Vagina (tissue), 2 donors: ENCODE measurements at places on chromosomes 13 and 19.

- peaks cover 100% of the 10 kb centered on the region for H3K4me1 ChIP-seq
- H3K4me3 ChIP-seq = no peak overlapping the region
- DNase-seq = no peak
- H3K36me3 ChIP-seq = no peaks in the 10 kb centered on the region
- H3K27me3 ChIP-seq = no peaks in the 10 kb centered on the region
These were observed 6.9 kb downstream of the ZNF787 start for GRCh38 chr19:56114051-56114777.

- peaks cover 15% of the 10 kb centered on the region for H3K27me3 ChIP-seq
- DNase-seq = no peak
- peaks cover 15% of the 10 kb centered on the region for H3K4me1 ChIP-seq
- no peak overlapping the region for H3K27ac ChIP-seq
- no peaks in the 10 kb centered on the region for H3K36me3 ChIP-seq
These were observed 4.4 kb upstream of the ATP1A3 start for GRCh38 chr19:41998246-41999020.

- H3K27me3 ChIP-seq = no peaks in the 10 kb centered on the region
- H3K36me3 ChIP-seq = no peaks in the 10 kb centered on the region
- no peak overlapping the region for H3K4me3 ChIP-seq
- DNase-seq = no peak
These were observed 580.6 kb downstream of the LMO7 start for GRCh38 chr13:76216729-76217128.

DNA sequence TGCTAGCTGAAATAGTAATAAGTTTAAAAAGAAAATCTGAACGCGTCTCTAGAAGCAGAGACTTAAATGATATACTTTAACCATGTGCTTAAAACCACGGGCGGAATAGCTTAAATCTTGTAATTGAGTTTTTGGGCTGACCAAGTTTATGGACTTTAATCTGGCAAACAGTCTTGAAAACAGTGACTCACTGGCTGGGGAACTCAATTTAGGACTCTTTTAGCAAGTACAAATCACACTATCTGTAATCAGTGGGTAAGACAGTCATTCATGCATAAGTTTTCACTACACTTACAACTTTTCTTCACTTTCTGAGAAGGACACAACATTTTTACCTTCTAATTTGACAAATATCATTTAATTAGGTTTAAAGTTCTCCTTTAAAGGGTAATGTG lies 26.8 kb downstream of the ZNF627 start:
- no peak for DNase-seq
- peak overlapping the region; percentile 38 for H3K4me3 ChIP-seq
- H3K27me3 ChIP-seq = no peaks in the 10 kb centered on the region
- H3K4me1 ChIP-seq = peaks cover 23% of the 10 kb centered on the region

DNA sequence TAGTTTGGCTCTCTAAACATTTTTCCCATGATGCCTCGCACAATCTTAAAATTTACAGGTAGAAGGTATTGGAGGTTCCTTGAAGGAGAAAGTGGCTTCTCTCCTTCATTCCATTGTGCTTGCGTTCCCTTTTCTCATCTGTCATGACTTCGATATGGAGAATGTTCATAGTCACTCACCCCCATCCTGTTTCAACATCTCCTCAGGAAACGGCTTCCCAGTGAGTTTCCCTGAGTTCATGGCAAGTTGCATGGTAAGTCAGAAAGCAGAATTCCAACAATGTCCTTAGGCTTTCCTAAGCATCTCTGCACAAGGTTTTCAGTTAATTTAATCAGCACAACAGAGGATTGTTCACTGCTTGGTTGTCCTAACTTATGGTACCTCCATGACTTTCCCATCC lies 581.8 kb upstream of the SLITRK5 start:
- H3K27ac ChIP-seq = no peak overlapping the region
- H3K4me1 ChIP-seq = no peaks in the 10 kb centered on the region
- no peaks in the 10 kb centered on the region for H3K36me3 ChIP-seq
- H3K4me3 ChIP-seq = no peak overlapping the region

GRCh38 chr13:40671956-40672764 lies 5.7 kb upstream of the FOXO1 start:
- H3K4me3 ChIP-seq = no peak overlapping the region
- H3K27me3 ChIP-seq = no peaks in the 10 kb centered on the region
- H3K36me3 ChIP-seq = no peaks in the 10 kb centered on the region
- H3K27ac ChIP-seq = no peak overlapping the region

GRCh38 chr13:48808683-48809082 lies 155.0 kb downstream of the CYSLTR2 start:
- no peaks in the 10 kb centered on the region for H3K4me1 ChIP-seq
- H3K4me3 ChIP-seq = no peak overlapping the region
- DNase-seq = no peak
- H3K36me3 ChIP-seq = no peaks in the 10 kb centered on the region

DNA sequence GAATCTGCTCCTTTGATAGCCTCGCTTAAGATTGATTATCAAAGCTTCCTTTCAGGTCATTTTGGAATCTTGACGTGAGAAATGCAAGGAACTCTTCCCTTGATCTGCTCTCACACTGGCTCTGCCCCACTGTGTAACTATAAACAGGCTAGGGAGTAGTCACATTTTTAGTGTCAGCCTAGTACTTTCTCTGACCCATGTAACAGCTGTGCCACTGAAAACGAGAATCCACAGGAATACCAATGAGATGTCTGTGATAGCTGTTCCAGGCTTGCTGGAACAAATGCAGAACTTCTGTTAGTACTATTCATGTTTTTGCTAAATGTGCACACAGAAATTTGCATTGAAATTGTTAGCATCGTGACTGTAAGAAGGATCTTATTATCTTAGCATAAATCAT lies 221.3 kb downstream of the MYO16 start:
- no peaks in the 10 kb centered on the region for H3K36me3 ChIP-seq
- H3K27me3 ChIP-seq = no peaks in the 10 kb centered on the region
- no peak overlapping the region for H3K27ac ChIP-seq
- H3K4me1 ChIP-seq = peaks cover 6% of the 10 kb centered on the region

- no peak overlapping the region for H3K4me3 ChIP-seq
- DNase-seq = no peak
- no peak overlapping the region for H3K27ac ChIP-seq
- peaks cover 59% of the 10 kb centered on the region for H3K4me1 ChIP-seq
- H3K36me3 ChIP-seq = no peaks in the 10 kb centered on the region
- H3K27me3 ChIP-seq = no peaks in the 10 kb centered on the region
These were observed 44.0 kb downstream of the KDM4B start for GRCh38 chr19:5012688-5013457.

GRCh38 chr19:58550362-58551122 lies 4.4 kb downstream of the CHMP2A start:
- H3K36me3 ChIP-seq = no peaks in the 10 kb centered on the region
- H3K4me3 ChIP-seq = no peak overlapping the region
- H3K27ac ChIP-seq = no peak overlapping the region
- DNase-seq = peak; percentile 79

GRCh38 chr19:49468746-49469447 lies 5.1 kb upstream of the FLT3LG start:
- H3K4me1 ChIP-seq = peaks cover 24% of the 10 kb centered on the region
- H3K4me3 ChIP-seq = peak overlapping the region; percentile 21
- no peaks in the 10 kb centered on the region for H3K27me3 ChIP-seq
- H3K36me3 ChIP-seq = no peaks in the 10 kb centered on the region
- peak; percentile 95 for DNase-seq
- H3K27ac ChIP-seq = peak overlapping the region; percentile 90

GRCh38 chr13:32310134-32310706 lies 4.9 kb downstream of the ZAR1L start:
- no peak for DNase-seq
- peak overlapping the region; percentile 31 for H3K27ac ChIP-seq
- no peaks in the 10 kb centered on the region for H3K36me3 ChIP-seq
- no peaks in the 10 kb centered on the region for H3K27me3 ChIP-seq

DNA sequence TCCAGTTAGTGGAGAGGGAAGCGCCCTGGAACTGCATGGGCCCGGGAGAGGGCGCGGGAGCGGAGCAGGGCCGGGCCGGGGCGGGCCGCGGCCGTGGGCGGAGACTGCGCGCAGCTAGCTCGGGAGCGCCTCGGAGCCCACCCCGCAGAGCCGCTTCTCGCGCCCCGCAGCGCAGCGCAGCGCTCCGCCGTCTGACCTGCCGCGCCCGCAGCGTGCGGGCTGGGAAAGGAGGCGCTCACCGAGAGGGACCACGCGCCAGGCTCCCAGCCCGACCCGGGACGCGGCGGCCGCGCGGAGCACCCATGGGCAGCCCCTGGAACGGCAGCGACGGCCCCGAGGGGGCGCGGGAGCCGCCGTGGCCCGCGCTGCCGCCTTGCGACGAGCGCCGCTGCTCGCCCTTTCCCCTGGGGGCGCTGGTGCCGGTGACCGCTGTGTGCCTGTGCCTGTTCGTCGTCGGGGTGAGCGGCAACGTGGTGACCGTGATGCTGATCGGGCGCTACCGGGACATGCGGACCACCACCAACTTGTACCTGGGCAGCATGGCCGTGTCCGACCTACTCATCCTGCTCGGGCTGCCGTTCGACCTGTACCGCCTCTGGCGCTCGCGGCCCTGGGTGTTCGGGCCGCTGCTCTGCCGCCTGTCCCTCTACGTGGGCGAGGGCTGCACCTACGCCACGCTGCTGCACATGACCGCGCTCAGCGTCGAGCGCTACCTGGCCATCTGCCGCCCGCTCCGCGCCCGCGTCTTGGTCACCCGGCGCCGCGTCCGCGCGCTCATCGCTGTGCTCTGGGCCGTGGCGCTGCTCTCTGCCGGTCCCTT lies at the start of gene MLNR:
MLNR (plus strand) TSS at position 303 of the 820 bp plus-strand sequence; CDS start at position 303, 0 bp downstream.
- no peak within 1 kb of the TSS for H3K27ac ChIP-seq
- H3K4me1 ChIP-seq = peaks cover 5% of the 10 kb centered on the region
- no peaks in the 10 kb centered on the region for H3K36me3 ChIP-seq
- DNase-seq = no peak

DNA sequence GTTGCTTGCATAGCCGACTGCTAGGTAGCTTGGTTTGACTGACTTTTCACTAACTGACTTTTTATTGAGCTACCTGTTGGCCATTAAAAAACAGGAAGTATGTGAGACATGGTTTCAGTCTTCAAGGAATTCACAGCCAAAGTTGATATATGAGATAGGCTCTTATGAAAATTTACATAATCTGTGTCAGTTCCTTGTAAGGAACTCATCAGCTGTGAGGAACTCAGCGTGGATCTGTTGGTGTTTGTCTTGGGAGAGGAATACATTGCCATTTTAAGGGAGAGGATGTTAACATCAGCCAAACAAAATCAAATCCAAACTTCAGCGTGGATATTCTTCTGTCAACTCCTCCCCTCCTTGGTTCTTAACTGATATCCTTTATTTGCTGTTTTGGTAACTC lies 2.0 kb downstream of the RNF113B start:
- H3K4me3 ChIP-seq = no peak overlapping the region
- no peak for DNase-seq

GRCh38 chr19:15758379-15758778 lies 20.6 kb downstream of the OR10H3 start:
- no peak overlapping the region for H3K4me3 ChIP-seq
- H3K4me1 ChIP-seq = no peaks in the 10 kb centered on the region
- no peak overlapping the region for H3K27ac ChIP-seq
- DNase-seq = no peak

DNA sequence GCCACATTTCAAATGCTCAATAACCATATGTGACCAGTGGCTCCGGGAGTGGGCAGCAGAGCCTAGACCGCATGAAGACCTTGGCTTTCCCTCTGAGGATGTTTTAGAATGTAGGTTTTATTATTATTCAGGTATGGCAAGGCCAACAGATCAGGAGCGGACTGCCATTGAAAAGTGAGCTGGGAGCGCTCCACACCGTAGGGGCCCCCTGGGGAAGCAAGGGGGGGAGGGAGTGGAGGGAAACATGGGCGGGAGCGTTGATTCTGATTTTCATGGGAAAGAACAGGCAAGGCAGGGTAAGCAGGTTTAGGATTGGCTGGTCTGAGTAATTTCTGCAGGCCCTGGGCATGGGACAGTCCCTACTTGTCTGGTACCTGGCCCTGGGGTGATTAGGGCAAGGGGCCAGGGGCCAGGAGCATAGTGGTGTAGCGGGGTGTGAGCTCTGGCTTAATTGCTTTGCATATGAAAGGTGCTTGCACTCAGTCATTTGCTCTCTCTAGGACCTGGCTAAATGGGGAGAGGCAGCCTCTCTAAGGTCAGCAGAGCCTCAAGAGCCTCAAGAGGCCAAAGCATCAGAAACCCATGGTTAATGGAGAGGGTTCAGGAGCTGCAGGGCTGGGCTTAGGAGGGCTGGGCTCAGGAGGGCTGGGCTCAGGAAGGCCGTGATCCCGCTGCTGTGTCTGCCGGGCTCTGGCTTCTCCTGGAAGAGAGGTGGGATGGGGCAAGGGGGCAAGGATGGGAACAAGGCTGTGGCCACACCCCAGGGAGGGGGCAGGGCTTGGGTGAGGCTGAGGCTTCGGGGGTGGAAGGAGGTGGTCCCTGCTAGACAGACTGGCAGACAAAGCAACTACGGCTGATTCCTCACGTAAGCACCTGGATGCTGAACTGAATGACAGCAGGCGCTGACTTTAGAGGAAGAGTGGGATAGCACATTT lies 82.0 kb upstream of the WASF3 start:
- H3K4me3 ChIP-seq = no peak overlapping the region
- DNase-seq = peak; percentile 74
- no peak overlapping the region for H3K27ac ChIP-seq

GRCh38 chr13:46113596-46113995 lies 8.8 kb upstream of the CPB2 start:
- H3K4me3 ChIP-seq = no peak overlapping the region
- no peak for DNase-seq
- no peak overlapping the region for H3K27ac ChIP-seq
- H3K4me1 ChIP-seq = no peaks in the 10 kb centered on the region

- no peaks in the 10 kb centered on the region for H3K4me1 ChIP-seq
- H3K27ac ChIP-seq = no peak overlapping the region
- no peaks in the 10 kb centered on the region for H3K27me3 ChIP-seq
- no peak overlapping the region for H3K4me3 ChIP-seq
These were observed 4.0 kb downstream of the C19orf38 start for GRCh38 chr19:10852098-10852800.

DNA sequence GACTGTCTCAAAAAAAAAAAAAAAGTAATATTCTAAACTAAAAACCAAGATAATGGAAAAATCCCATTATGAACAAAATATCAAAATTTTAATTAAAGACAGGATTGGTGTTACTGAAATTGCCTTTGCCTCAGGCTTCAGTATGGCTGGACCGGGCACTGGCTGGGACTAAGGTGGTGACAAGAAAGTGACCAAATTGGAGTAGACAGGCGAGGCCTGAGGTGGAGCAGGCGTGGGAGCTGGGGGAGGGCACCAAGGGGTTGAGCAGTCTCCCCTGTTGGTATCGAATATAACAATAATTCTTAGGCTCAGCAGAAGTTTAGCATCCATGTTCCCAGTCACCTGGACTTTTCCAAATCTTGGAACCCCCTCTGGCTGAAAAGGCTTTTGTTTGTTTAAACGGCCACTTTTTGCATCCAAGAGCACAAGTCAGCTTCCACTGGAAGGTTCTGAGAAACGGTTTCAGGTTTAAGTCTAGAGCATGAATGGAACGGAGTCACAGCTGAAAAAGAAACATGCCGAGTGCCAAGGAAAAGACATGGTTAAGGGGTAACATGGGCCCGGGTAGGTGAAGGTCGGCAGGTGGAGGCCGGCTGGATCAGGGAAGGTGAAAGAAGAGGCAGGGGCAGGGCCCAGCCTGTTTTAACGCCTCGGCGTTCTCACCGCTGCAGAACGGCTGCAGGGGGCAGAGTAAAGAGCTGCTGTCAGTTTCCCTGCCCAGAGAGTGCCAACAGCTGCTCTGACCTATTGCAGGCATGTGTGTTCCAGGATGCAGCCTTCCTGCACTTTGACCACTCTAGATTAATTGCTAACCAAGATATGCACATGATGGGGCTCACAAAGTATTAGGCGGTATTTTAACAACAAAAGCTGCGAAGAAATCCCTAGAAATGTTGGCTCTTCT lies 104.4 kb downstream of the TM9SF2 start:
- H3K36me3 ChIP-seq = no peaks in the 10 kb centered on the region
- DNase-seq = no peak
- peak overlapping the region; percentile 82 for H3K4me3 ChIP-seq
- H3K4me1 ChIP-seq = peaks cover 7% of the 10 kb centered on the region
